ENCODE measurements at places on chromosomes 16 and 17. TPM values are rescaled to one million over a fixed set of nuclear protein-coding genes. Genes with fewer than 3 reads are reported as not detected.

DNA sequence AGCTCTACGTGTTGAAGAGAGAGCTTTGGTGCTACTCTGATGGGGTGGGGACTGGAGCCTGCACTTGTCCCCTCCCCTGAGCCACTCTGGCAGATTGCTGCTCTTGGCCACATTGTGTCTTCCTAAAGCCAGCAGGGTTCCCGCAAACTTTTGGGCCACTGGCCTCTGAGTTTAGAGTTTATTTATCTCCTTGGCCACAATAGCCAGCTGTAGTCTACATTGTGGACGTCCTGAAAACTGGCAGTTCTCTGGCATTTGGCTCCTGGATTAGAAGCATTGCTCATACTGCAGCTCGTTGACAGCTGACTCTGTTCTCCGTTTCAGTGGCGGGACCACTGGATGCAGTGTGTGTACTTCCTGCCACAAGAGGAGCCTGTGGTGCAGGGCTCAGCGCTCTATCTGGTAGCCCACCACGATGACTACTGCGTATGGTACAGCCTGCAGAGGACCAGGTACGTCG lies 34.6 kb downstream of the PRMT7 start:
- no peak for DNase-seq
- no peaks in the 10 kb centered on the region for H3K27me3 ChIP-seq
- H3K4me1 ChIP-seq, result no peaks in the 10 kb centered on the region
- no peaks in the 10 kb centered on the region for H3K36me3 ChIP-seq
- no peak overlapping the region for H3K4me3 ChIP-seq

GRCh38 chr16:84838383-84838948 lies 18.7 kb downstream of the CRISPLD2 start:
- peak overlapping the region; percentile 94 for H3K27ac ChIP-seq
- no peaks in the 10 kb centered on the region for H3K36me3 ChIP-seq
- H3K27me3 ChIP-seq, result no peaks in the 10 kb centered on the region
- H3K4me3 ChIP-seq, result no peak overlapping the region
- DNase-seq, result no peak

DNA sequence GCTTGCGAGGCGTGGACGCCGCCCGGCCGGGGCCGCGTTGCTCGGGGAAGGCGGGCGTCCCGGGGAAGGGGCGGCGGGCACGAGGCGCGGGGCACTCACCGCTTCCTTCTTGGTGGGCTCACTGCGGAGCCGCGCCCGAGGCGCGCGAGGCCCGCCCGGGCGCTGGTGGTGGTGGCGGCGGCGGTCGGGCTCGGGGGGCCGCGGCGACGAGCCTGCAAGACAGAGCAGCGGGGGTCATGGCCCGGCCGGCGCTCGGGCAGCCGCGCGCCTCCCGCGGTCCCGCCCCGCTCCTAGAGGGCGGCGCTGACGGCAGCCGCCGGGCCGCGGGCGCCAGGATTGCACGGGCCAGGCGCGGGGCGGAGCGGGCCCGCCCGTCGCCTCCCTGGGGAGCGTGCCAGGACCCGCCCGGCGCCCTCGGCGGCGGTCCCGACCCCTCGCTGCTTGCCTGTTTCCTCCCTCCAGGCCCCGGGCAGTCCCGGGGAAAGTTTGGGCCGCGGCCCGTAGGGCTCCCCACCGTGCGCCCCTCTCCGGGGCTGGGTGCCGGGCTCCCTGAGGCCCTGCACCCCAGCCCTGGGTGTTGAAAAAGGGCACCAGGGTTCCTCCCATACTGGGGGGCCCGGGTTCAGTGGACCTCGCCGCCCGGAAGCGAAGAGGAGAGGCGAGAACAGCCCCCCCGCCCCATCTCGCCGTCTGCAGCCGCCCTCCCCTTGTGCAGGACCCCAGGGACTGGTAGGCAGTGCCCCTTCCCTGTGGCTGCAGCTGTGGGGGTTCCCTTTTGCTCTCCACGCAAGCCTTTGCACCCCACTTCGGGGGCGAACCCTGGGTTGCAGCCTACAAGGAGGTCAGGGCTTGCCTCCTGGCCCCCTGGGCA lies at the start of gene C16orf74:
Gene C16orf74, minus strand, starts transcription at position 270 of the 871 bp plus-strand sequence. CDS start 15,879 bp downstream, outside the sequence.
- no peaks in the 10 kb centered on the region for H3K36me3 ChIP-seq
- H3K27ac ChIP-seq, result no peak within 1 kb of the TSS
- DNase-seq, result peak; percentile 26
- peaks cover 10% of the 10 kb centered on the region for H3K27me3 ChIP-seq

- no peak overlapping the region for H3K27ac ChIP-seq
- DNase-seq, result no peak
- H3K4me3 ChIP-seq, result no peak overlapping the region
- no peaks in the 10 kb centered on the region for H3K4me1 ChIP-seq
Observed at GRCh38 chr17:31309556-31309955, 4.3 kb downstream of the EVI2B start.

- no peaks in the 10 kb centered on the region for H3K36me3 ChIP-seq
- H3K27me3 ChIP-seq, result no peaks in the 10 kb centered on the region
- peak; percentile 69 for DNase-seq
- H3K4me3 ChIP-seq, result no peak overlapping the region
Observed at GRCh38 chr17:45341533-45342158, 24.8 kb upstream of the MAP3K14 start.

DNA sequence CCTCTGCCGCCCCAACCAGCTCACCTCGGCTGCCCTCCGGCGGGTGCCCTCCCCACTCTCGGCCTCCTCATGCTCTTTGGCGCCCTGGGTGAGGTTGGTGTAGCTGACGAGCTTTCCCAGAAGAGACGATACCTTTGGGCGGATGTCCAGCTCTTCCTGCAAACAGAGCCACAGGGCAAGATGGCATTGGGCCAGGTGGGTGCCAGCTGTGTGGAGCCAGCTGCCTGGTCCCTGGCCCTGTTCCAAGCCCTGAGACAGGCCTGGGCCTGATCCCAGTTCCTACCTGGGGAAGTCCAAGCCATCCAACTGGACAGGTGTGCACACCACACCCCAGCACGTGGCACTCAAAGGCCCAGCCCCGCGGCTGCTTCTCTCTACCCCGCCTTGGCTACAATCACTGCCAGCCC lies 6.9 kb downstream of the SLC12A4 start:
- H3K27ac ChIP-seq, result peak overlapping the region; percentile 2
- no peak overlapping the region for H3K4me3 ChIP-seq

DNA sequence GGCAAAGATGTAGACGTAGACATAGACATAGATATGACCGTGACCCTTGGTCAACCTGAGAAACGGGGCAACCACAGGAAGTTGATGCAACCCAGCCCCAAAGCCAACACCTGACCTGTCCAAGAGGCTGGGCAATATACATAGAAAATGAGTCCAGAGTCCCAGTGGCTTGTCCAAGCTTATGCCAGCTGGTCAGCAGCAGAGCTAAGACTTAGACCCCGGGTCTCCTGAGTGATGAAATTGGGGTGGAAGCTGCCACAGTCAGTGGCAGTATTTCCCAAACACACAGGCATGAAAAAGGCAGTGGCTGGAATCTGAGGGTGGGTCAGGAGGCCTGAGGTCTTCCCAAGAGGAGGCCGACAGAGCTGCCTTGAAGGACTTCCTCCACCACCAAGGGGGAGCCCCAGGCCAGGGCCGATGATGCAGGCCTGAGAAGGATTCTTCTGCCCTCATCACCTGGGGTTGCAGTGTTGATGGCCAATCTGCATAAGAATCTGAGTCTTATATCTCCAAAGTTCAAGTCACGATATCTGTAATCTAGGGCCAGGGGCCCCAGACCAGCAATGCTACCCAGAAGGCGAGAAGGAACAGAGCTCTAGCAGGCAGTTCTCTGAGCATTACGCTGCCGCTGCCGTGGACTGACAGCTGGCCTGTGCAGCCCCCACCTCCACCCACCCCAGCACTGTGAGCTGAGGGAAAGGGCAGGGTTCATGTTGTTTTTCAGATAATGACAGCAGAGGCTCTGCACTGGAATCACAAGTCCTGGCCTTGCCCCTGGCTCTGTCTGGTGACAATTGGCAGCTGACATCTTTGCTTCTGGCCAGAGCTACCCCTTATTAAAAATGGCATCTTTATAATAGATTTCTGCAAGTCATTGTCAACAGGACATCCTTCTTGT lies 72.7 kb downstream of the GNAO1 start:
- DNase-seq, result no peak
- no peak overlapping the region for H3K4me3 ChIP-seq
- no peak overlapping the region for H3K27ac ChIP-seq
- H3K27me3 ChIP-seq, result no peaks in the 10 kb centered on the region

- no peak overlapping the region for H3K27ac ChIP-seq
- DNase-seq, result no peak
- H3K27me3 ChIP-seq, result no peaks in the 10 kb centered on the region
- no peak overlapping the region for H3K4me3 ChIP-seq
- H3K36me3 ChIP-seq, result no peaks in the 10 kb centered on the region
Observed at GRCh38 chr17:32516940-32517701, 30.3 kb downstream of the CDK5R1 start.

GRCh38 chr17:9028202-9028987 lies 7.1 kb downstream of the NTN1 start:
- no peak overlapping the region for H3K27ac ChIP-seq
- peaks cover 3% of the 10 kb centered on the region for H3K4me1 ChIP-seq
- no peak for DNase-seq
- H3K27me3 ChIP-seq, result no peaks in the 10 kb centered on the region

GRCh38 chr16:87032554-87032953 lies 284.6 kb downstream of the C16orf95 start:
- H3K27me3 ChIP-seq, result no peaks in the 10 kb centered on the region
- no peak overlapping the region for H3K27ac ChIP-seq
- H3K4me1 ChIP-seq, result no peaks in the 10 kb centered on the region
- no peak overlapping the region for H3K4me3 ChIP-seq
- H3K36me3 ChIP-seq, result no peaks in the 10 kb centered on the region
- no peak for DNase-seq

DNA sequence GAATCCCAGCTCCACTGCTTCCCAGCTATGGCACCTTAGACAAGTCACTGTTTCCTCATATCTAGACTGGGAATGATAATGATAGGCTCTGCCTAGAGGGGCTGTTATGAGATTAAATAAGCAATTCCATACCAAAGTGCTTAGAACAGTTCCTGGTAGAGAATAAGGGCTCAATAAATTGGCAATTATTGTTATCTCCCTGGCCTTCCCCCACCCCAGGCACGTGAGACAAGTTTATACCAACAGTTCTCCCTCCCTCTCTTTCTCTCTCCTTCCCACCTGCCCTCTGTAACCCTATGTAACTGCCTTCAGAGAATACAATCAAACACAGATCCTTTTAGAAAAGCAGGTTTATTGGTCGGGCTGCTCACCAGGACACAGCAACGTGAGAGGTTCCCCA lies 13.9 kb upstream of the STAT3 start:
- H3K36me3 ChIP-seq, result no peaks in the 10 kb centered on the region
- peak overlapping the region; percentile 22 for H3K27ac ChIP-seq
- no peaks in the 10 kb centered on the region for H3K27me3 ChIP-seq
- no peak overlapping the region for H3K4me3 ChIP-seq

DNA sequence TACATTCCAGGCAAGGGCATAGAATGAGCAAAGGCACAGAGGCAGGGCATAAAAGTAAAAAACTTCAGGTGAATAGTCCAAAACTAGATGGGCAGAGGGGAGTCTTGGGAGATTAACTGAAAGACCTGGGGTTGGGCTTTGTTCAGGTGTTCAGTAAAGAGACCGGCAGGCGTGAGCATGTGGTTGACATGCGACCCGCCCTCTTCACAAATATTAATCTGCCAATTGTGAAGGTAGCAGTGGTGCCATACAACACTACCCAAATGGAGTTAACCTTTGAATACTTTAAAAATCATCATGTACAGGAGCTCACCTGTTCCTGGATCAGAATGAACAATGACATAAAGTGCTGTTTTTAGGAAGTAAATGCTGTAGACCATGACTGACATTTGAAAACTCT lies 225.5 kb downstream of the LGALS9B start:
- no peak overlapping the region for H3K27ac ChIP-seq
- H3K27me3 ChIP-seq, result no peaks in the 10 kb centered on the region
- H3K4me3 ChIP-seq, result no peak overlapping the region
- DNase-seq, result no peak
- no peaks in the 10 kb centered on the region for H3K36me3 ChIP-seq

DNA sequence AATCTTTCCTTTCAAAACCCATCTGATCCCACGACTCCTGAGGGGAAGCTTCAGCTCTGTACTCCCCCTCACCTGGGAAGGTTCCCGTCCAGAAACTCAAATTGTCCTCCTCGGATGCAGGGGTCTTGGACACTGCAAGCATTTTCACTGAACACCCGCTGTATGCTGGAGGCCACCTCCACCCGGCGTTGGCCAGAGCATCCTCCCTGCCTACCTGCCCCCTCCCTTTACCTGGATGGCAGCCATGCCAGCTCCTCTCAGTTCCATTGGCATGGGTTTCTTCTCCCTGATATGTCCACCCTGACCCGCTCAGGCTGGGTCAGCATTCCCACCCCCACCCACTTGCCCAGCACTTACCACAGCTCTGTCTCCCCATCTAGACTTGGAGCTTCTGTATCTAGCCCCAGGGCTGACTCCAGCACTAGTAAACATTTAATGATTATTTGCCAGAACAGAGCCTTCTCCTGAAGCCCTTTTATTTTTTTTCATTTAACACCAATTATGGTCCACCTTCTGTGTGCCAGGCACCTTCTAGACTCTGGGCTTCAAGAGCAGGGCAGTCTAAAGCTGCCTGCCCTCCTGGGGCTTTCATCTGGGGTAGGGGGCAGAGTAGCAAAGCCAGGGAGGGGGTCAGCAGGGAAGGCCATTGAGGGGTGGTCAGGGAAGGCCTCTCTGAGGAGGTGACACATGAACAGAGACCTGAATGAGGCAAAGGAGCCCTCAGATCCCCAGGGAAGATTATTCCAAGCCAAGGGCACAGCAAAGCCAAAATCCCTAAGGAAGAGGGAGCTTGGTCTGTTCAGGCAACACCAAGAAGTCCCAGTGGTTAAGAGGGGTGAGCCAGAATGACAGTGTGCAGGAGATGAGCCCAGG lies 8.9 kb upstream of the KRT19 start:
- DNase-seq, result no peak
- no peaks in the 10 kb centered on the region for H3K4me1 ChIP-seq
- H3K27me3 ChIP-seq, result no peaks in the 10 kb centered on the region
- H3K4me3 ChIP-seq, result no peak overlapping the region
- H3K27ac ChIP-seq, result no peak overlapping the region

DNA sequence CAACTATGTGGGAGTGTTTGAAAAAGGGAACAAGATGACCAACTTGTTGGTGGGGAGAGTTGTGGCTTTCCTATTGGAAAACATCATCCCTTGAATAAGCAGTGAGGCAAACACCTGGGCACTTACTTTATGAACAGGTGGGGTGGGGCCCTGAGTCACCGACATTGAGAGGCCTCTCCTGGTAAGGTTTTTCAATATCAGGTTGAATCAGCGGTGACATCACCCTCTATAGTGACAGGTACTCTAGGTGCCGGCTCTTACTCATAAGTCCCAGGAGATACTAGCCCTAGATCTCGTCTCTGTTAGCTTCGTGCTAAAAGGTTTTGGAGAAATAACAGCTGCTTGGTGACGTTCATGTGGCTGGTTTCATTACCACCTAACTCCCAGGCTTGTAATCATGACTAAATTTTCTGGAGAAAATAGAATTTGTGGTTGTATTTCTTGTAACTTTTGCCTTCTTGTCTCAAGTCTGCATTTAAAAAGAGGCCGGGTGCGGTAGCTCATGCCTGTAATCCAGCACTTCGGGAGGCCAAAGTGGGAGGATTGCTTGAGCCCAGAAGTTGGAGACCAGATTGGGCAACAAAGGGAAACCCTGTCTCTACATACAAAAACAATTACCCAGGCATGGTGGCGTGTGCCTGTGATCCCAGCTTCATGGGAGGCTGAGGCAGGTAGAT lies 19.3 kb downstream of the CDH1 start:
- H3K4me1 ChIP-seq, result no peaks in the 10 kb centered on the region
- no peak for DNase-seq
- H3K36me3 ChIP-seq, result no peaks in the 10 kb centered on the region
- H3K27me3 ChIP-seq, result no peaks in the 10 kb centered on the region

TM4SF5 gene
- total RNA-seq, result not detected

ERN1 gene
- total RNA-seq, result 4.4 TPM

KRT25 gene
- total RNA-seq, result not detected

PHOSPHO1 gene
- not detected for total RNA-seq

SPEM1 gene
- not detected for total RNA-seq

NT5C gene
- 60.0 TPM for total RNA-seq
